Stimulated activated CD8-positive, alpha-beta memory T cell treated with anti-CD3 and anti-CD28 coated beads, Interleukin-2, amount 100 ng/mL, for 1 hour (primary cell): ENCODE measurements at places on chromosomes 3 and 15.

DNA sequence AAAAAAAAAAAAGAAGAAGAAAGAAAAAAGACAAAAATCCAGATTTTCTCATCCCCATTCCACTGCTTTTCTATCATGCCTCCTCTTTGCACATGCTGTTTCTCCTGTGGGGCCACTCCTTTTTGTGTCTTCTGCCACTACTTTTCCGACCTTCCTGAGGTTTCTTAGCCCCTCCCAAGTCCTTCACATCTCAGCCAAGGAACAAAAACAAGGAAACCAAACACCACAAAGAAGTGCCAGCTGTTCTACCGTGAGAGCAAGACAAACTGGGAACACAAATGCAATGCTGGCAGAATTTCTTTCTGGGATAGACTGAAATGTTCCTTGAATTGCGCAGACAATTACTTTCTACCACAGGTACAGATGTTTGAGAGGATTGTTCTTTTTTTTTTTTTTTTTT is 83.2 kb downstream of the MB21D2 start:
- DNase-seq = no peak

- no peak for DNase-seq
Measured at GRCh38 chr3:129162729-129163579, 2.1 kb upstream of the ISY1 start.

DNA sequence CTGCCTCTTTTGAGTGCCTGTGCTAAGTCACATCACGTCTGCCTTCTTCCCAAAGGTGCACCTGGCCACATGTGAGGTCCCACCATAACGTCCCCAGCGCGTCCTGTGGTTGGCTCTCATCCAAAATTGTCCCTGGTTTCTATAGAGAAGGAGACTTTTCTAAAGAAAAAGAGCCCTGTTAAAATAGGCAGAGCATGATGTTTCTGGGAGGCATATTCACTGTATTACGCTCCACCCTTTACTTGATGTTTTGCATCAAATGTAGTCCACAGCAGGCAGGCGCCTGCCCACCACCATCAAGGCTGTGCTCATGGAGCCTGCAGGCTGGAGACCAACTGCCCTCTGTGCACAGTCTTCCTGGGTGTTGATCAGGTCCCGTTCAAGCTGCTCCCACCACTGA is 36.3 kb downstream of the WHAMM start:
- DNase-seq = no peak

GRCh38 chr15:57382215-57382614 is 5.9 kb downstream of the CGNL1 start:
- no peak for DNase-seq

GRCh38 chr3:152290374-152290773 is 21.6 kb downstream of the MBNL1 start:
- DNase-seq = no peak

GRCh38 chr15:92415639-92416297 is 22.1 kb downstream of the ST8SIA2 start:
- no peak for DNase-seq

DNA sequence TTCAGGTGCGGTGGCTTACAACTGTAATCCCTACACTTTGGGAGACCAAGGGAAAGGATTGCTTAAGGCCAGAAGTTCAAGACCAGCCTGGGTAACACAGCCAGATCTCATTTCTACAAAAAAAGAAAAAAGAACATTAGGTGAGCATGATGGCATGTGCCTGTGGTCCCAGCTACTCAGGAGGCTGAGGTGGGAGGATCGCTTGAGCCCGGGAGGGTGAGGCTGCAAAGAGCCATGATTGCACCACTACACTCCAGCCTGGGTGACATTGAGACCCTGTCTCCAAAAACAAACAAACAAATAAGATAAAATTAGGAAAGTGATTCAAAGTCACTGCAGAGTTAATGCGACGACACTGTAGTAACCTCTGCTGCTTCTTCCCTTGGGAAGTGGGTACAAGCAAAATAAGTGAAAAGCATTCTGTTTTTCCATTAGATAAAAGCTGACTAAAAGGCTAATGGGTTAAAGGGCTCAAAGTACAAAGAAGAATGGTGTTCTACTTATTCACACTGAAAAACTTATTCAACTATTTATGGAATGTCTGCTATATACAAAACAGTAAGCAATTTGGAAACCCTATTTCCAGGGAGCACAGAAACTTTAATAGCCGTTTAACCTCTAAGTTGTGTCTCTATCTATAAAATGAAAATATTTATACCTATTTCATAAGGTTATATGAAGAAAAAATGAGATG is 8.0 kb upstream of the RPS27L start:
- DNase-seq = no peak

GRCh38 chr3:27378331-27378730 is 9.1 kb upstream of the NEK10 start:
- no peak for DNase-seq

GRCh38 chr3:39134305-39134704 is 19.1 kb downstream of the CSRNP1 start:
- DNase-seq = no peak

DNA sequence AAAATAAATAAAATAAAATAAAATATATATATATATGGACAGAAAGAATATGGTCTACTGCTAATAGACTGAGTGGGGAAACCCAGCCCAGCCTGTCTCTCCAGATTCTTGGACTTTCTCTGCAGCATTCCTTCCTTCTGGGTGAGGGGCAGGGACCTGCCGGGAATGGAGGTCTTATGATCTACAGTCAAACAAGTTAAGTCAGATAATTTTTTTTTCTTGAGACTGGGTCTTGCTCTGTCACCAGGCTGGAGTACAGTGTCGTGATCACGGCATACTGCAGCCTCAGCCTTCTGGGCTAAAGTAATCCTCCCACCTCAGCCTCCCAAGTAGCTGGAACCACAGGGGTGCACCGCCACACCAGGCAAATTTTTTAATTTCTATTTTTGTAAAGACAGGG is 33.5 kb upstream of the ZNF774 start:
- DNase-seq = no peak

- no peak for DNase-seq
Measured at GRCh38 chr15:63156755-63157117, 541 bp downstream of the RPS27L start.

DNA sequence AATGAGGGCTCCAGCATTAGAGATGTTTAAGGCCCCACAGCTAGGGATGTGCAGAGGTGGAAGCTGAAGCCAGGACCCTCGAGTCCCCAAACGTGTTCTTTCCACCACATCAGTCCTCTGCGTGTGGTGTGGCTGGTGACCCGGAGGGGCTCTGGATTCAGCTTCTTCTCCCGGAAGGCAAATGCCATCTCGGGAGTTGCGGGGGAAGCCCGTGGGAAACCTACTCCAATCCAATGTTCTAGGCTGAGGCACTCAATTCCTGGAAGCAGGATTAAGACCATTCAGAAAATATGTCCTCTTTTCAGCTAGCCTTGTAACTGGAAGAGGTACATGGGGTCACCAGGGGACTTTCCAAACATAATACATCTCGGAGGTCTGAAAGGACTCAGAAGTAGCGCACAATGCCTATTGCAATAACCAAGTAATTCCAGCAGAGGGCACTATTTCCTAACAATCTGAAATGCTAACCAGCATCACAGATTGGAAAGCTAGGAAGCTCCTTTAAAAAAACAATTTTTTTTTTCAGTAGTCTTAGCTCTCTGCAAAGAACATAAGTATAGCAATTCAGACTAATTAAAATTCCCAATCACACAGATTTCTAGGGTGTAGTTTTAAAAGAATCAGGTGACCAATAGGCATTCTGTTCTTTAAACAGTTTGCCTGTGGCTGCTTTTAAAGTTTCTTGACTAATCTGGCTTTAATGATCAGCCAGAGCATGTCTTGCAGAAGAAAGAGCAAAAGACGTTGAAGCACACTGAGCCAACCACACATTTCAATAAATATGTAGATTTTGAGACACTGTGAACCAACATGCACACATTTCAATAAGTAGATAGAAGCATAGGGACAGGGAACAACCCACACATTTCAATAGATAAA is 36.1 kb downstream of the BNC1 start:
- DNase-seq = no peak

DNA sequence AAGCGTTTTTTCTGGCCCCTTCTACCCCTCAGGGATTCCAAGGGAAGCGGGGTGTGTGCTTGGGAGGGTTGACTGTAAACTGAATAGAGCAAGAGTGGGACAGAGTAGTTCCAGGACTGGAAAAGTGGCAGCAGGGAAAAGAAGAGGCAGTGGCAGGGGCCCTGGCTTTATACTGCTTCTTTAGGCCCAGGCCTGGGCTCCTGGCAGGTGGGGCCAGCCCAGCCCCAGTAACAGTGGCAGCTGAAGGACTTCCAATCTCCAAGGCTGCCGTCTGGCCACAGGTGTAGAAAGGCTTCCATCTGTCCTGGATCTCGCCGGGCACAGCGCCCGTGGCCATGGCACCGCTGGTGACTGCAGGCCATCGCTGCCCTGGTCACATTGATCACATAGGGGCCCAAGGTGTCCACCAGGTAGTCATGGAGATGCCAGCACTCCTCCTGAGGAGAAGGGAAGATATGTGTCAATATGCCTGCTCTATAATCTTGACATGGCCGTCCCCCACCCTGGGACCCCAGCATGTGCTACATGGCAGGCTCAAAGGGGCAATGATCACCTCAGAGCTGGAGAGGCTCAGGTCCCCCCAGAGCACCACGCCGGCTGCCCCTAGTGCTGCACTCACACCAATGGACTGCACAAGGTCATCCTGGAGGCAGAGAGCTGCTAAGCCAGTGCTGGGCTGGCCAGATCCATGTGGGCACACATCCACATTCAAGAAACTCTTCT is 1.0 kb upstream of the IFRD2 start:
- no peak for DNase-seq

GRCh38 chr3:150407051-150407807 is 869 bp upstream of the TSC22D2 start:
- no peak for DNase-seq

- no peak for DNase-seq
Measured at GRCh38 chr3:13079051-13079450, 5.8 kb upstream of the IQSEC1 start.

- DNase-seq = no peak
Measured at GRCh38 chr3:99232696-99233095, 331.2 kb upstream of the DCBLD2 start.

DNA sequence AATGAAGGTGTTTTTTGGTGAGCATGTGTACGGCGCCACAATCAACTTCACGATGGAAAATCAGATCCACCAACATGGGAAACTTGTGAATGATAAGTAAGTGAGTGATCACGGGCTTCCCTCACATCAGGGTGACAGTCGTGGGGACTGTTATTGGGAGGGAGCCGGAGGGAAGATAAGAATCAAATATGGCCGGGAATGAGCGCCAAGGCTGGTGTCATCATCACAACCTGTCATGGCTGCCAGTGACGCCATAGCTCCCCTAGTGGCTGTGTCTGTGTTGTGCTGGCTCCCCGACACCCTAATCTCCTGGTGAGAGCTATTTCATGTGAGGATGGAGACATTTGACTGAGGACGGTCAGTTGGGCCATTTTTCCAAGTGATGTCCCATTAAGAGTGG is 168.5 kb downstream of the SV2B start:
- DNase-seq = no peak

DNA sequence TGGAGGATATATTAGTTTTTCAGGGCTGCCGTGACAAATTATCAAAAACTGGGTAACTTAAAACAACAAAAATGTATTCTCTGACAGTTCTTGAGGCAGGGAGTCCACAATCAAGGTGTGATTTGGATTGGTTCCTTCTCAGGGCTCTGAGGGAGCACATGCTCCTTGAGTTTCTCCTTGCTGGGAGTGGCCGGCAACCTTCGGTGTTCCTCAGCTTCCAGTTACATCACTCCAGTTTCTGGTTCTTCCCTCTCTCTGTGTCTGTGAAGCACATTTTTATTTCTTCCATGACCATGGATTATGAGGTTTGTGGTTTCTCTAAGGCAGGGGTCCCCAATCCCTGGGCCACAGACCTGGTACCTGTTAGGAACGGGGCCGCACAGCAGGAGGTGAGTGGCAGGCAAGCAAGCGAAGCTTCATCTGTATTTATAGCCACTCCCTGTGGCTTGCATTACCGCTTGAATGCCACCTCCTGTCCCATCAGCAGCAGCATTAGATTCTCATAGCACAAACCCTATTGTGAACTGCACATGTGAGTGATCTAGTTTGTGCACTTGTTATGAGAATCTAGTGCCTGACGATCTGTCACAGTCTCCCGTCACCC is 24.3 kb downstream of the LRRC28 start:
- no peak for DNase-seq

GRCh38 chr15:57751177-57751800 is 44.8 kb downstream of the POLR2M start:
- no peak for DNase-seq

- DNase-seq = no peak
Measured at GRCh38 chr15:68264282-68264681, 13.3 kb upstream of the FEM1B start.

- no peak for DNase-seq
Measured at GRCh38 chr3:101814835-101815234, 34.5 kb upstream of the NFKBIZ start.

DNA sequence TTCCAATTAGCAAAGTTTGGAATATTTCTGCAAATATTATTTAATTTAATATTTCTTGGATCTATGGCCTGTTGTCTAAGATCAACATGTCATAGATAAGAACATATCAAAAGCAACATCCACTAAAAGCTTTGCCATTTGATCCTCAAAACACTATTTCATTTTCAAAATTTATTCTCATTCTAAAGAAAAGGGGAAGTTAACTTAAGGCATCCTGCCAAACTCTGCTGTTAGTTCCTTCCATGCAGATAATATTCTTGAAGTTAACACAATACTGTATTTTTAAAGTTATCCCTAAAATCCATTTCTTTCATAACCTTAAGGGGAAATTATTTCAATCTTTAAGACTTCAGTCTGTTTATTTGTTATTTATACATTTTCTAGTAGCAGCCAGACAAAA is 28.2 kb upstream of the GBE1 start:
- no peak for DNase-seq

- no peak for DNase-seq
Measured at GRCh38 chr3:33889394-33890039, 91.1 kb downstream of the PDCD6IP start.

DNA sequence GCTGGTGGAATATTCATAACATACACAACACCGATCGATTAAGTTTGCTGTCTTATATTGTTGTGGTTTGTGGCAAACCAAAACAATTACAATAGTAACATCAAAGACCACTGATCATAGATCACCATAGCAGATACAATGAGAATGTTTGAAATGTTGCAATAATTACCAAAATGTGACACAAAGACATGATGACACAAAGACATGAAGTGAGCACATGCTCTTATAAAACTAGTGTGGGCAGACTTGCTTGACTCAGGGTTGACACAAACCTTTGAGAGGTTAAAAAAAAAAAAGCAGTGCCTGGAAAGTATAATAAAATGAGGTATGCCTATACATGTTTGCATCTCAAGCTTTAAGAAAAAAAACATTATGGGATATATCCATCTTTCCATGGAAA is 130.3 kb downstream of the NR1I2 start:
- no peak for DNase-seq

- no peak for DNase-seq
Measured at GRCh38 chr3:136353461-136353860, 103.3 kb downstream of the PCCB start.

- no peak for DNase-seq
Measured at GRCh38 chr3:79898907-79899306, 131.1 kb upstream of the ROBO1 start.
